Adrenal gland (tissue), 19 donors: ENCODE measurements at places on chromosomes 4 and X. TPM values are rescaled to one million over a fixed set of nuclear protein-coding genes. Genes with fewer than 3 reads are reported as not detected.

The SYTL4 gene
- total RNA-seq: 9.1 TPM

GRCh38 chr4:185429660-185430059 lies 3.9 kb upstream of the UFSP2 start:
- no peak overlapping the region for H3K4me3 ChIP-seq
- no peak overlapping the region for H3K27ac ChIP-seq
- H3K36me3 ChIP-seq: no peaks in the 10 kb centered on the region
- H3K4me1 ChIP-seq: peaks cover 6% of the 10 kb centered on the region
- no peak for DNase-seq

DNA sequence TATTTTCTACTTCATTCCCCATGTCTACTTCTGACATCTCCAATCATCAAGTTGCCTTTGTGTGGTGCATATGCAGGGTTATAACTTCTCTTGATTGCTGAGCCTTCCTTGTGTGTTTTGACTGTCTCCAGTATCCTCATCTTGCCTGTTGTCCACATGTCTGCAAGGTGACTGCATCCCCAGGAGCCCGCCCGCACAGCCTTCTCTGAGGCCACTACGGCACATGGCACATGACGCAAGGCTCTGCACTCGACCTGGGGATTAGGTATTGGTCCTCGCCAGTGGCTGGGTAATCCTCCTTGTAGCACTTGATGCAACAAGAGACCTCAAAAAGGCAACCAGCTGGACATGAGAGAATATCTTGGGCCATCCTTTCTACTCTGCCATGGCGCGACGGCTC lies 122.6 kb downstream of the SORBS2 start:
- no peak for DNase-seq
- no peak overlapping the region for H3K27ac ChIP-seq
- no peaks in the 10 kb centered on the region for H3K4me1 ChIP-seq

DNA sequence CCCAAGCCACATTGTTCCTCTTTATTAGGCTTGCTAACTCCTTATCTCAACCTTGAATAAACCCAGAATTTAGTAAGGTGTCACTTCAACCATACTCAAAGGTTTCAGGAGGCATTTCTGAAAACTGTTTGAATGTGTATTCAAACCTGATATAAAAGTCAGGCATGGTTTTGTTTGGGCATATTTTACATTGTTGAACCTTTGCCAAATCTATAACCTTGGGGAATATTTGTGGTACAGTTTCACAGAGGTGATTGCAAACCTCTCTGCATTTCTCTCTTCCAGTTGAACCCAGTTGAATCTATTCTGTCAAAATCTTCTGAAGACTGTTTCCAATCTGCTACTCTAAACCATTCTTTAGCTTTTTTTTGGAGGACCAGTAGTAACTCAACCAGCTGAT lies 409.0 kb downstream of the TECRL start:
- H3K27me3 ChIP-seq: no peaks in the 10 kb centered on the region
- DNase-seq: no peak
- no peaks in the 10 kb centered on the region for H3K4me1 ChIP-seq
- no peaks in the 10 kb centered on the region for H3K36me3 ChIP-seq

- no peak overlapping the region for H3K4me3 ChIP-seq
- H3K27me3 ChIP-seq: no peaks in the 10 kb centered on the region
- H3K36me3 ChIP-seq: no peaks in the 10 kb centered on the region
- DNase-seq: no peak
- H3K4me1 ChIP-seq: no peaks in the 10 kb centered on the region
These were observed 271.8 kb downstream of the PPP3CA start for GRCh38 chr4:101075536-101075935.

The TEX13A gene
- total RNA-seq: not detected

The C4orf54 gene
- total RNA-seq: 0.37 TPM
